Activated CD4-positive, alpha-beta T cell treated with anti-CD3 and anti-CD28 coated beads, Interleukin-2, amount 10 ng/mL, durations not matched to agents 7 days and 5 days (primary cell): ENCODE measurements at places on chromosomes 3 and 15.

- no peak for DNase-seq
These were observed 47.4 kb upstream of the OSTN start for GRCh38 chr3:191151653-191152052.

DNA sequence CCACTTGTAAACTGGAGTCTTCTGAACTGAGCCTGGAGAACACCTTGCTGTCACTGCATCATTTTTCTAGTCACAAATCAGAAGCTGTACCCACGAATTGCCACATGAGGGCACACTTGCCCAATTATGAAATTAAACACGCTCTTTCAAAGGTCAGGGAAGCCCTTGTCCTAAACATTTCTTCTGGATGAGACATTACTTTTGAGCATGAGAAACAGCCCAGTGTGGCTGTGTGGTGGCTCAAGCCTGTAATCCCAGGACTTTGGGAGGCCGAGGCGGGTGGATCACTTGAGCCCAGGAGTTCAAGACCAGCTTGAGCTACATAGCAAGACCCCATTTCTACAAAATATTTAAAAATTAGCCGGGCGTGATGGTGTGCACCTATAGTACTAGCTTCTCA, 27.5 kb upstream of the CFAP161 start:
- DNase-seq, result peak; percentile 47

GRCh38 chr3:98991393-98991792, 89.9 kb upstream of the DCBLD2 start:
- no peak for DNase-seq

- no peak for DNase-seq
These were observed at the start of gene TJP1 for GRCh38 chr15:29822100-29822683. Gene TJP1, minus strand, starts transcription at chr15:29822468. Its CDS starts 440 bp downstream, at chr15:29822028.

DNA sequence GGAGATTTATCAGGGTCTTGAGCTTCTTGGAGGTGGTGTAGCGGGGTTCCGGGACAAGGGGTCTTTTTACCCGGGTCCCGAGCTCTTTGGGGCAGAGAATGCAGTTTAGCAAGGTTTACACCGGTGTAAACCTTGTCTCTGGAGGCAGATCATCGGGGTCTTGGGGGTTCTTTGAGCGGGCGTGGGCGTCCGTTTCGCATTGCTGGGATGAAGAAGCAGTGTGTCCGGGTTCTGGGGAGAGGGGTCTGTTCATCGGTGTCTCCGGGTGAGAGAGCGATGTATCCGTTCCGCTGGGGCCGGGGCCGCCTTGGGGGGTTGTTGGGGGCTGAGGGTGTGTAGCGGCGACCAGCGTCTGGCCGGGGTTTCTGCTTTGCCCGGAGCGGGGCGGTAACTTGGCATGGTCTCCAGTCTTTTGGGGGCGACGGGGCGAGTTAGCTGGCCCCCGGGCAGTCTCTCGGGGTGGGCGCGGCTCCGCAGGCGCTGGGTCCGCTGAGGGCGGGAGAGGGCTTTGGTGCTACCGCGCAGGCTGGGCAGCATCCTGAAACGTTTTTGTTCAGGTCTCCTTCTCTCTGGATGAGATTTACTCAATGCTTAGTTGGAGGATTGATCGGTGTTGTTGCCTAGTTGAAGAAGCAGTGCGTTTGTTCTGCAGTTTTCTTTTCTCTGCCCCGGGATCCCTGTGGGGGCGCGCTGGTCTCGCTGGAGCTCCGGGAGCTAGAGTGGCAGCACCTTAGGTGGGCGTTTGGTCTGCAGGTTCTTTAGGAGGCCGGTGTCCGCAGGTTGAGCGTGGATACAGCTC, 843 bp downstream of the GLCE start:
- peak; percentile 28 for DNase-seq

DNA sequence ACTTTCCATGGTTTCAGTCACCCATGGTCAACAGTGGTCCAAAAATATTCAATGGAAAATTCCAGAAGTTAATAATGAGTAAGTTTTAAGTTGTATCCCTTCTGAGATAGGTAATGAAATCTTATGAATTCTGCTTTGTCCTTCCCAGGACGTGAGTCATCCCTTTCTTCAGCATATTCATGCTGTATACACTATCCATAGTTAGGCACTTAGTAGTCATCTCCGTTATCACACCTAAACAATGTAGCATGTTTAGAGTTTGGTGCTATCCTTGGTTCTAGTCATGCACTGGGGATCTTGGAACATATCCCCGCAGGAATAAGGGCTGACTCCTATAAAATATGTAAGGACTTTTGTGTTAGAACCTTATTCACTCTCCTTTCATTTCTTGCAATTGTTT, 153.2 kb downstream of the UNC13C start:
- DNase-seq, result no peak

GRCh38 chr3:45555666-45556065, 38.9 kb upstream of the LIMD1 start:
- DNase-seq, result no peak

DNA sequence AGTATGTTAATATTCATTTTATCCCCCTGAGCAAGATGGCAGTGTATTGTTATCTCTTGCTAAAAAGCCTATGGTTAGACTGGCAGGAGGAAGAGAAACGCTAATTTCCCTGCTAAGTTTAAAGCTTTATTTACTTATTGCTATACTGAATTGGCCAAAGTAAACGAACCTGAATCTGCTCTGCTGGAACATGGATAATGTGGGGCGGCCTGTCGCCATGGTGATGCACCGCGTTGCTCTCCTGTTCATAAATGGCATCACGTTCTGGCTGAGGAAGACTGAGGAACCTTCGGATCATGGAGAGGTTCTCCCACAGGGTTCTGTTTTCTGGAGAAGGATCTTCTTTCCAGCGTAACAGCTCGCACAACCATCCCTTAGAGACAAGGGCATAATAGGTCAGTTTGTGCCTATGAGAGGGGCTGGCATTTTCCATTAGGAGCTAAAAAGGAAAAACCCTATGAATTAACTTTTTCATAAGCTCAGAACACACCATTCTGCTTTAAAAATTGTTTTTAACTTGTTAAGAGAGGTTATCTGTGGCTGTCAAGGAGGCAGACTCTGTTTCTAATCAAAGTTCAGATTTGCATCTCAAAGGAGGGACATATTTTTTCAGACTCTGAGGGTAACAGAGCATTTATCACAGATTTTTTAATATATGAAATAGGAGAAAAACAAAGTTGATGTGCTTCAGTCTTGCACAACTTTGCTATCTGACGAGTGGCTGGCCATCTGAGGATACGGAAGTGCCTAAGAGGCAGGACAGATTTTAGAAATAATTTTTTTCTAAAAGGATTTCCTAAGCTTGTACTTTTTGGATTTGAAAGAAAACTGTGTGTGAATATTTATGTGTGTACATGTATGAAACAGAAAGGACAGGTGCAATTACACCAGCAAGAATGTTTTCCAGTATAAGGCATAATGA, 73.1 kb downstream of the SATB1 start:
- DNase-seq, result no peak
